Suprapubic skin (tissue), 4 donors: ENCODE measurements at places on chromosomes 16 and 17. TPM values are rescaled to one million over a fixed set of nuclear protein-coding genes. Genes with fewer than 3 reads are reported as not detected.

The PPY gene
- total RNA-seq, result not detected

- H3K4me1 ChIP-seq, result no peaks in the 10 kb centered on the region
- H3K4me3 ChIP-seq, result no peak overlapping the region
Measured at GRCh38 chr16:20318437-20318836, 8.9 kb downstream of the GP2 start.

The CPHXL2 gene
- total RNA-seq, result not detected

The STAC2 gene
- total RNA-seq, result 16.5 TPM

DNA sequence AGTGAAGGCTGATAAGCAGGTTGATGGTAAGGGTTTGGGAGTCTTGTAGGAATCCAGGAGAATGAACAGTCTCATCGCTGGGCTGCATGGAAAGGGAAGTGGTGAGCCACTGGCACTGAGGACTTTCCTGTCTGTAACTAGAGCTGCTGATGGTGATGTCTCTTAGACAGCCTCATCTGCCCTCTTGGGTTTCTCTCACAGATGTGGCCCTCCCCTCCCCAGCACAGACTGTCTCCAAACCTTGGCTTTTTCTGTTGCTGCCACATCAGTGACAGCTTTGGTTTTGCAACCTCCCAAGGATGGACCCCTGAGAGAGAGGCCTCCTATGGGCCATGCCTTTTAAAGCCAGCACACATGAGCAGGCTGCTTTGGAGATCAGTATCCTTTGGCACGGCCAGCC, 16.9 kb downstream of the PLCG2 start:
- no peak overlapping the region for H3K27ac ChIP-seq
- peaks cover 12% of the 10 kb centered on the region for H3K4me1 ChIP-seq
- no peak for DNase-seq
- H3K4me3 ChIP-seq, result no peak overlapping the region
- no peaks in the 10 kb centered on the region for H3K36me3 ChIP-seq

- H3K27me3 ChIP-seq, result no peaks in the 10 kb centered on the region
- H3K36me3 ChIP-seq, result no peaks in the 10 kb centered on the region
- H3K4me3 ChIP-seq, result no peak overlapping the region
Measured at GRCh38 chr17:39014044-39014794, 47.0 kb upstream of the FBXO47 start.

DNA sequence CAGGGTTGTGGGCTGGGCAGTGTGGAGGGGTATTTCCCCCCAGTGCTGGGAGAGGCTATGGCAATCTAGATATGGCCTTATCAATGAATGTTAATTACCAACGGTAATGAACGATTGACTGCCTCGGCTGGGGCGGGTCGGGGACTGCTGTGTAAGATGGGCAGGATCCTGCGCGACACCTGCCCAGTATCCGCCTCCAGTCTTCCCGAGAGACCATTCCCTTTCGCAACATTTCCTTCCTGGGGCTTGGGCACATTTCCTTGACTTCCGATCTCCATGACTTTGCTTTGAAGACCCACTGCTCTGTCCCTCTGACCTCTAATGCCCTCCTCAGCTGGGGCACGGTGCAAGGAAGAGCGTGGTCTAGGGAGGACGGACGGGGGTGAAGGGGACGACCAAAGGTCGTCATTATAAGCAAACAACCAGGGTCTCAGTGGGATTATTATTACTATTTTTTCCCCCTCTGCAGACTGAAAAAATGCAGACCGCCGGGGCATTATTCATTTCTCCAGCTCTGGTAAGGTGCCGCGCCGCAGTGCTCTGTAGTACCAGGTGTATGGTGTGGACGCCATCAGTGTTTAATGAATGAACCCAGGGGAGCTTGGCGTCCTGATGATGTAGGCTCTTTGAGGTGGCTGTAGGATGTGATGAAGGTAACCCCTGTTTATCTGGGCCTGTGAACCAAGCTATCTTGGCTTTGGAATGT, 506 bp downstream of the ATP5MC1 start:
- peak overlapping the region; percentile 82 for H3K27ac ChIP-seq
- peak overlapping the region; percentile 90 for H3K4me3 ChIP-seq
- no peak for DNase-seq
- no peaks in the 10 kb centered on the region for H3K27me3 ChIP-seq
- H3K4me1 ChIP-seq, result peaks cover 26% of the 10 kb centered on the region
- H3K36me3 ChIP-seq, result peaks cover 23% of the 10 kb centered on the region

GRCh38 chr17:8185582-8186445, 4.2 kb downstream of the BORCS6 start:
- peak overlapping the region; percentile 95 for H3K27ac ChIP-seq
- peak; percentile 94 for DNase-seq

DNA sequence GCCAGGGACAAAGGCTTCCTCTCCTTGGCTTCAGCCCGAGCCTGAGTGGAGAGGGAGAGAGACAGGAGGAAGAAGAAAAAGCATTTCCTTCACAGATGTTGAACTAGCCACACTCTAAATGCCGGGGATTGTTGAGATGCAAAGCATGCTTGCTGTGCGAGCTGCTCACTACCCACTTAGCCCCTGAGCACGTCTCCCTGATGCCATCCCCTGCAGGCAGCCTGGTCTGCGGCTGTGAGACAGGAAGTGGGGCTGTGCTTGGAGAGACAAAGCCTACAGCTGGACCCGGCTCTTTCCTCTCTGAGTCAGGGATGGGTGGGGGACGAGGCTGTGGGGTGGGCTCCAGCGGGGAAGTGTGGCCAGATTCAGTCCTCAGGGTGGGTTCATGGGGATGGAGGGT, 13.7 kb downstream of the WNT9B start:
- no peaks in the 10 kb centered on the region for H3K36me3 ChIP-seq
- H3K4me1 ChIP-seq, result no peaks in the 10 kb centered on the region
- H3K27me3 ChIP-seq, result peaks cover 18% of the 10 kb centered on the region
- no peak for DNase-seq
- H3K4me3 ChIP-seq, result no peak overlapping the region
- no peak overlapping the region for H3K27ac ChIP-seq

The CMTM2 gene
- not detected for total RNA-seq

- no peaks in the 10 kb centered on the region for H3K36me3 ChIP-seq
- peaks cover 14% of the 10 kb centered on the region for H3K27me3 ChIP-seq
- H3K27ac ChIP-seq, result no peak overlapping the region
Measured at GRCh38 chr17:49445591-49445990, 30.9 kb upstream of the PHB1 start.

GRCh38 chr16:68072038-68072695, 13.0 kb upstream of the NFATC3 start:
- no peak overlapping the region for H3K4me3 ChIP-seq
- H3K36me3 ChIP-seq, result peaks cover 51% of the 10 kb centered on the region
- peaks cover 27% of the 10 kb centered on the region for H3K4me1 ChIP-seq

The WDR45B gene
- total RNA-seq, result 96.8 TPM
